ENCODE measurements at places on chromosomes 4 and X.

DNA sequence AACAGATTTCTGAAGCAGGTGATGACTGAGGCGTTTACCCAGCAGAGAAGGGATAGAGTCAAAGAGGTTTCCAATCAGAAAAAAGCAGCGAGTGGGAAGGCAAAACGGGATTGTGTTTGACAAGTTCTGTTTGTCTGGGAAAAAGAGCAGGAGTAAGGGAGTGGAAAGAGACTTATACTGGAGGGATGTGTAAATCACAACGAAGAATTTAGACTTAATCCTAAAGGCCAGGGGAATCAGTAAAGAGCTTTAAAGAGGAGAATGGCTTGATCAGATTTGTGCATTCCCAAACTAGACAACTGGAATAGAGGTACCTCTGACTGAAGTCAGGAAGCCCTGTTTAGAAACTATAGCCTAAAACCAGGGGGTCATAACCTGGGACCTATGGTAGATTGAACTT lies 31.5 kb upstream of the LRBA start:
- DNase-seq: no peak

DNA sequence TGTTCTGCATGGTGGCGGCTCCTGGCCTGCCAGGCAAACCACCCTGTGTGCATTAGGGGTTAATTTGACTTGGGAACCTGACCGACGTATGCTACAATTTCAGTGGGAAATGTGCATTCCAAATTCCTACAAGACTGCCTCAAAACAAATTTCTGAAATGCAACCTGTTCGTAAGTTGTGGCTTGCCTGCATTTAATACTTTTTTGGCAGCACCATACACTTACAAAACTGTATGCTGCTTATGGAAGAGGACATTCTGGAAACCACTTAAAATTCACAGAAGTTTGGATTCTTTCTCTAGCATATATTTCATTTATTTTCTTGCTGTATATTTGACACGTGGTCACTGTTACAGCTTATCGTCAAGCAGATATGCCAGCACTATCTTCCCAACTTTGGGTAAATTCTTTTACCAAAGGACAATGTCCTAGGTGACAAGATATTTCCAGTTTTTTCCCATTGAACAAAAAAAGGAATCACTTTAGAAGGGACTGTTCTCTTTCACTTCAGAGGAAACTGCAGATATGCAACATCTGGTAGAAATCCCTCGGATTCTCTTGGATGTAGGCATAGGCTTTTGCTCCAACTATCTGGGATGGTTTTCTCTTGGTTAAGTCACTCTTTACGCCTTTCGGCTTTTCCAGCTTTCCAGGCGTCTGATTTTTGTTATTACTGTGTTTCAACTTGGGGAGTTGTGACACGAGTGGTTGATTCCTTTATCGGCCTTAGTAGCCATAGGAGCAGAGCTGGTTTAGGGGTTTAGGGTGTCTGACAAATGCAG lies 9.7 kb upstream of the TENM3 start:
- no peak for DNase-seq

- no peak for DNase-seq
These were observed 50.9 kb downstream of the COX18 start for GRCh38 chr4:73018595-73018994.

- DNase-seq: no peak
These were observed 17.8 kb downstream of the SRD5A3 start for GRCh38 chr4:55363691-55364351.

DNA sequence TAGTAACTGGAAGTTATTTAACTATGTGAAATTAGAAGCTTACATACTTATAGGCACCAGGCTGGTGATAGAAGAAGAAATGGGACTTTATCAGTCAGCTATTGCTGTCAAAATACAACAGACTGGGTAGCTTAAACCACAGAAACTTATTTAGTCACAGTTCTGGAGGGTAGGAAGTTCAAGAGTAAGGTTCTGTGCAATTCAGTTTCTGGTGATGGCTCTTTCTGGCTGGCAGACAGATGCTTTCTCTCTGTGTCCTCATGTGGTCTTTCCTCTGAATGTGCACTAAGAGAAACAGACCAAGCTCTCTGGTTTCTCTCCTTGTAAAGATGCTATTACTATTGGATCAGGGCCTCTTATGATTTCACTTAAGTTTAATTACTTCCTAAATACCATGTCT lies 92.1 kb upstream of the ANKRD50 start:
- no peak for DNase-seq

DNA sequence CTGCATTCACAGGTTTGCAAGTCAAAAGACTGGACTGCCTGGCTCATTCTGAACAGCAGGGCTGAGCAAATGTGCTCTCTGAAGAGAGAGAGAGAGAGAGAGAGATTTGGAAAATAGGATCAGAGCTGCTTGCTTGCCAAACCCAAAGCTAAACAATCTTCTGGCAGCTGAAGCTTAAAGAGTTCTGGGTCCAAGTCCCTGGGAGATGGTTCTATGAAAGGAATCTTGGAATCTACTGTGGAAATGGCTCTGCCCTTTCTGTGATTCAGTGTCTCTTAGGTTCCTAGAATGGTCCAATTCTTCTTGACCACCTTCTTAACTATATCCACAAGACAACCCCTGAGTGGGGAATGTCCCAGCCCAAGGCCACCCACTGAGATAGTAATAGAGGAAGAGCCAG lies 66.1 kb upstream of the EFNB1 start:
- DNase-seq: no peak

GRCh38 chr4:142607976-142608375 lies 238.1 kb downstream of the INPP4B start:
- no peak for DNase-seq

DNA sequence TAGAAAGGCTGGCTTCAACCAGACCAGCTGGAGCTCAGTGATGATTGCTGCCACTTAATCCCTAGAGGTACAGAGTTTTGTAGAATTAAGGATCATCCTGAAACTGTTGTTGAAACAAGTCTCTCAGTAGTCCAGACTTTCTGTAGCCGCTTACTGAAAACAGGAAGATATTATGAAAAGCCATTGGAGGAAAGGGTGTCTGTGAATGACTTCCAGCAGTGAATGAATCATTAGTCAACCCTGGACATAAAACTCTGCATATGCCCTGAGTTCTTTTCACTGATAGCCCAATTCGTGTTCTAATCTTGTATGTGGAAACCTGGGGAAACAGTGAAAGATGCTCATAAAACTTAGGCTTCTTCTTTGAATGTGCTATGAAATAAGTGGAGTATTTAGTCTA lies 14.8 kb downstream of the HOPX start:
- no peak for DNase-seq

DNA sequence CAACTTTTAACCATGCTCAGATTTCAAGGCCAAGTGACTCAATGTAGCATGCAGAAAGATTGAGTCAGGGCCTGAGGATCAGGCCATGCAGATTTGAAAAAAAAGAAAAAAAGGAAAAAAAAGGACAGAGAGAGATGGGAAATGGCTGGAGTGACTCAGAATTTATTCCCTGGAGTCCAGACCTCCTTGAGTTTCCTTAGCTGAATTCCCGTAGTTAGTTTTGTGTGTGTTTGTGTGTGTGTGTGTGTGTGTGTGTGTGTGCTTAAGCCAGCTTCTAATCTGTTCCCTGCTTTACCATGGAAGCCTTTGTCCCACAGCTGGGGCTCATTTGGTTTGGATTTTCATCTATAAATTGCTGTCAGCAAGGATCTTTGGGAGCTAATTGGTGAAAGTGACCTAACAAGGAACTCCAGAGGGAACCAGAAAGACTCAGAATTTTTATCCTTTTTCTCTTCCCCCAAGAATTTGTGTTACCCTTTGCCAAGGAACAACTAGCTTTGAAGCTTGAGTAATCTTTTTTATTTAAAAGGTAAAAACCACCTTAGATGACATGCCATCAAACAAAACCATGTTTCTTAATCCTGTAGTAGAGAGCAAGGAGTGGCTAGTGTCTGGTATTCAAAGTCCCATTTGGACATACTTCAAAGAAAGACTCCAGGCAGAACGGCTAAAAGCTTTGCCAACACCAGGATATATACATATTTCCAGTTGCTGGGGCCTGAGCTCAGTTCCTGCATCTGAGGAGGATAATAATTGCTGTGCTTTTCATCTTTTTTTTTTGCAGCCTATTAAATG lies 109.0 kb upstream of the DDIT4L start:
- no peak for DNase-seq

DNA sequence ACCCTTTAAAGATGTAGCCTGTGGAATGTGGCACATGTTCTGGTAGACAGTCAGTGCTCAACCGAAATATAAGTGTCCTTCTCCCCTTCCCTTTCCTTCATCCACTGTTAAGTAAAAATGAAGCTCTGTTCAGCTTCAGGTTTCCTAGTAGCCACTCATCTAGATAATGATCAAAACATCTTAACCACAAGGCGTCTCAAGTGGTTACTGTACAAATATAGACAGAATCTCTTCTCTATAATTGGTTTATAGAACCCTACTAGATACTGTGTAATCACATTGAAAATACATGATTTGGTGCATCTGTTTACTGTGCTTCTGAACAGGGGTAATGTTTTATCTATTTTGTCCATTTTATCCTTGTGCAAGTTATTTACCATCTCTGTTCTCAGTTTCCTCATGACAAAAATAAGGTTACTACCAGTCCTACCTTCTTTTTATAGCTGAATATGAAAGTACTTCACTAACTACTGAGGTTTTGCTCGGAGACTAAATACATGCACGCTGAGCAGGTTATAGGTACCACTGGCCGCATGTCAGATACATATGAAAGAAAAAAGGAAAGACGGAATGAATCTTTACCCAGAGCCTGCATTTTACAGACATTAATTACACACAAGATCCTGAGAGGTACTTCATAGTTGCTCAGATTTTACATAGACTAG lies 20.3 kb upstream of the SLC25A4 start:
- no peak for DNase-seq

GRCh38 chr4:75658876-75659275 lies 14.3 kb downstream of the G3BP2 start:
- DNase-seq: no peak

DNA sequence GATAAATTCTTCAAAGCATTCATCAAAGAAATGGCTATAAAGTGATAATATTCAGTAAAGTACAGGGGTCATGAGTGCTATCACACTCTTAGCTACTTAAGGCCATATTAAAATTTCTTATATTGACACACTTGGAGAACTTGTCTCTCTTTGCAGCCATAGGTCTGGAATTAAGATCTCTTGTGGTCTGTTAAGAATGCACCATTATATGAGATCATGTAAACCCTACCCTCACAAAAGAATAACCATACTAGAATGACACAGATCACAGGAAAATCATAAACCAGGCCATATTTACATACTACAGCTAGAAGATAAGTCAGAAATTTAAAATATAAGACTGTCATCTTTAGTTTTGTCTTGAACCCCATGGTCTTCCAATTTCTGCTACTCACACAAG lies 434.3 kb downstream of the PDGFC start:
- DNase-seq: no peak

DNA sequence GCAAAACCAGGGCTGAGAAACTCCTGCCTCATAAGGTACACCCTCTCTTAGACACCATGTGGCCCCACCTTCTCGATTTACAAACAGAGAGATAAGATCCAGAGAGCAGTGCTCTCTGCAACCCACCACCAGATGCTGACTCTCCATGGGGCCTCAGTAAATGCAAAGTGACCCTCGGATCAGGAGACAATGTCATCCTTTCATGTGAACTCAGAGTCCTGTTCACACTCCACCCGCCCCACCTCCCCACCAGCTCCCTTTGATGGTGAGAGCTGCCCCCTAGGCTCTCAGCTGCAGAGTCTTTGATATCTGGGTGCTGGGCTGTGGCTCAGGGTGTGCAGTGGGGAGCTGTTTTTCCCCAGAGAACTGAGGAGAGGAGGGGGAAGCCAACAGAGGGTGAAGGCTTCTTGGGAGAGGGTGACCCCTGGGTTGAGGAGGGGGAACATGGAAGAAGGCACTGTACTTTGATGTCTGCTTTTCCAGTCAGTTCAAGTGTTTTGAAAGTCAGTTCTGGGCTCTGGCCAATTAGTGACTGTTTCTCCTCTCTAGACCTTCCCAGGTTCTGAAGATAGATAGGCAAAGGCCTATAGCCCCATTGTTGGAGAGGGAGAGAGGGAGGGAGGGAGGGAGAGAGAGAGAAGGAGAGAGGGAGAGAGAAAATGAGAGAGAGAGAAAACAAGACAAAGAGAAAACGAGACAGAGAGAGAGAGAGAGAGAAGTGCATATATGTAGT lies 88.2 kb downstream of the SCD5 start:
- DNase-seq: no peak

DNA sequence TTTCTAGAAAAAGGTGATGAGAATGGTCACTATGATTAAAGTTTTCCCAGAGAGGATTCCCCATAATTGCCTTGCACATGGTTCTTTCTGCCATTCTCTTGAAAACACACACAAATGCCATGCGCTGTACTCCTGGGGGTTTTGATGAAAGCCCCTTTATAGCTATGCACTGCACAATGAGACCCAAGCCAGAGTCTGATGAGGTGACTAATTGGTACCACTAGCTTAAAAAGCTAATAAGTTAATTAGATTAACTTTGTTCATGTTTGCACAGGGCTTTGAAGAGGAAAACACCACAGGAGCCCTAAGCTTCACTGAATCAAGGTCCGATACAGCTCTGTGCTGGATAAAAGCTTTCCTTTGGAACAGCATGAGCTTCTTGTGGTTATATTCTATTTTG lies 132.2 kb downstream of the NKX6-1 start:
- DNase-seq: no peak

- DNase-seq: no peak
These were observed 4.2 kb upstream of the JCHAIN start for GRCh38 chr4:70670332-70671014.

DNA sequence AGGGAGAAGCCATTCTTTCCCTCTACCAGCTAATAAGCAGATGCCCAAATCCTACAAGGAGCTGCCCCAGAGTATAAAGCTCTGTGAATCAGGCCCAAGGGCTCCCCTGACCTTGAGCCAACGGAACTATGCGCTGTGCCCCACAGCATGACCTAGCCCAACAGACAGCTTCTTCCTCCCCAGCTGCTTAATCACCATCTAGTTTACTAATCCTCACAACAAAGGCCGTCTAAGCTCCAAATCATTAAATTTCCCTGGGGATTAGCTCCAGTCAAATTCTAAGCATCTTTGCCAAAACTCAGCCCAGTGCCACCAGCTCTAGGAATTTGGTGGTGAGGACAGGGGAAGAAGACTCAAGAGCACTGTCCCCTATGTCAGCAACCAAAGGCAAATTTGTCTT lies 113.1 kb downstream of the SHROOM4 start:
- no peak for DNase-seq

GRCh38 chr4:149465955-149466354 lies 349.7 kb downstream of the IQCM start:
- DNase-seq: no peak

GRCh38 chrX:100743009-100743607 lies 11.2 kb upstream of the SYTL4 start:
- no peak for DNase-seq

GRCh38 chr4:68736813-68737212 lies 66.4 kb upstream of the UGT2B15 start:
- DNase-seq: no peak

Data from activated CD8-positive, alpha-beta memory T cell treated with anti-CD3 and anti-CD28 coated beads, Interleukin-2, amount 50 U/mL, for 4 hours (primary cell).